GM04504 (cell line): ENCODE measurements at places on chromosomes 3 and 15.

DNA sequence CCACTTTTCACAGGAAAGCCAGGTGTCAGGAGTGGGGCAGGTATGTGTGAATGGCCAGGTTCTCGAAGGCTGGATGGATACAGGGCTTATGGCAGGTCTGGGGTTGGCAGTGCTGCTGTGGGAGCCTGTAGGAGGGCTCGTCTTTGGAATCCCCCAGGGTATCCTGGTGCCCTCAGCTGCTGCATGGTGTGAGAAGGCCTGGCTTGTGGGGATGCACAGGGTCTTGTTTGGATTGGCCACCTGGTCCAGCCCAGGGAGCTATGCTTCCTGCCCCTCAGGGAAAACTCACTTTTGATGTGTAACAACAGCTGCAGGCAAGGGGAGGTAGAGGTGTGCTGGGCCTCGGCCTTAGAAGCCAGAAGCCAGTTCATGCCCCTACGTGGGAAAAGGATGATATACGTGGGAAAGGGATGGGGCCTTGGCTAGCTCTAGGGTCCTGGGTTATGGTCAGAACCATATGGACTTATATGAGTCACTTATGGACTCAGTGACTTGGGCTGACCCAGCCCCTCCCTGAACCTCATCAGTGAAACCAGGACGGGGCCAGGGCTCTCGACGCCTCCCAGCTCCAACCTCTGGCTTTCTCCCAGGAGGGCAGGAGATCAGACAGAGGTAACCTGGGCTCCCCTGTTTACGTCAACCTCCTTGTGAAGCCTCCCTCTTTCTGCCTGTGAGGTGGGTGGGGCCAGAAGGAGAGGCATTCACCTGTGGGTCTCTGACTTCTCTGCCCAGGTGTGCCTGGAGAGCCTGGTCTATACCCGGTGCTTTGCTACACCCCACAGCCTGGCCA, 37.8 kb upstream of the CSPG4 start:
- no peak for DNase-seq

DNA sequence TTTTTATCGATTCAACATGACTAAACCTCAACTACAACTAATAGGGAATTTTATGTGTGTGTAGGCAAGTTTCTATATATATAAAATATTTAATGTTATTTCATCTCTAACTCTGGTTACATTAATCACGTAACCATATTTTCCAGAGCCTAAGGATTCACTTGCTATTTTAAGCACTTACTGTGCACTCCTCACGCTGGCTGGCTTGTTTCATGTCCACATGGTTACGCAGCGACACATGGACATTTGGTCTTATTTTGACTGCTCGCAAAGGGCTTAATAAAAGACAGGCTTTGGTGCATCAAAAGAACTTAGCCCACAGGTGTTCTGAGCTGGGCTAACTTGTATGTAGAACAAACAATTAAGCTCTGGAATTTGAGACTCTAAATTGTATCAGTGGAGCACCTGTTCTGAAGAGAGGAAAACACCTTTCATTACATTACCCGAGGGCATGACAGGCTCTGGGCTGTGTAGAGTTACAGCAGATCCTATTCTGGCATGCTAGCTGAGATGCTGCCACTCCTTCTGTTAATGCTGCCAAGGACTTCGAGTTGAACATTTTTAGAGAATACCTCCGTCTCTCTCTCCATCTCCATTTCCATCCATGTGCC, 130.0 kb upstream of the NR2F2 start:
- DNase-seq, result no peak

DNA sequence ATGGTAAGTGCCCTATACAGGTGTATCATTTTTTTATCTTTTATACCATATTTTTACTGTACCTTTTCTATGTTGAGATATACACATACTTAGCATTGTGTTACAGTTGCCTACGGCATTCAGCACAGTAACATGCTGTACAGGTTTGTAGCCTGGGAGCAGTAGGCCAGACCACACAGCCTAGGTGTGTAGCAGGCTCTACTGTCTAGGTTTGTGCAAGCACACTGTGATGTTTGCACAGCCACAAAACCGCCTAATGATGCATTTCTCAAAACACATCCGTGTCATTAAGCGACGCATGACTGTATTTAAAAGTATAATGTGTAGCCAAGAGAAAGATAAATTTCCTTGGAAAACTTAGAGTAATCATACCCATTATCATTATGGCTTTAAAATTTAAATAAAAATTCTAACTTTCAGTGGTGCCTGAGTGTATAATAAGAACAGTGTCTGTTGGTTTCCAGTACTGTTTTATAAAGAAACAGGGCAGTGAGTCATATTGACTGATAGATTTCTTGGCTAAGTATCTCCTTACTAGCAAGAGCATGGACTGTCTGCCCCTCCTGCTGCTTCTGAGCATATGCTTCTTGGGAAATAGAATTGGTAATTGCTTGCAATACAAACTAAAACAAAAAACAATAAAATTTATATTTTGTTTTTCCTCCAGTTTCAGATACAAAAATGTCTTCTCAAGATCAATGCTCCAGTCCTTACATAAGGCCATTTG, 18.3 kb downstream of the CALML4 start:
- no peak for DNase-seq

GRCh38 chr3:127817406-127817841, 4.9 kb downstream of the MGLL start:
- DNase-seq, result peak; percentile 75

- DNase-seq, result no peak
Measured at GRCh38 chr3:55597641-55598040, 110.5 kb upstream of the WNT5A start.

DNA sequence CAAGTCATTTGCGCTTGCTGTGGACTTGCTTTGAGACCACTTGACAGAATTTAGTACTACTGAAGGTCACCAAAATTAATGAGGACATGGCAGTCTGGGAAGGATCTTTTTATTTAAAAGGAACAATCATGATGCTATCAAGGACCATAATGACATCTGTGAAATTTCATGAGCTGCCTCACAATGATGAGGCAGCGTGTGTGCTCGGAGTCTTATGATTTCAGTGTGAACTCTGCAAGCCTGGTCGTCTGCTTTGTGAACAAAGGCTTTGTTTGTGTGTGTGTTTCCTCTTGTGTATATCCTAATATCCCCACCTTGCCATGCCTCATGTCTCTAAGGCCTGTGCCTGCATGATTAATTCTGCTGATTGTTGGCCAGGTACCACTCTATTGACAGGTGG, 46.7 kb downstream of the RAD54L2 start:
- DNase-seq, result no peak

DNA sequence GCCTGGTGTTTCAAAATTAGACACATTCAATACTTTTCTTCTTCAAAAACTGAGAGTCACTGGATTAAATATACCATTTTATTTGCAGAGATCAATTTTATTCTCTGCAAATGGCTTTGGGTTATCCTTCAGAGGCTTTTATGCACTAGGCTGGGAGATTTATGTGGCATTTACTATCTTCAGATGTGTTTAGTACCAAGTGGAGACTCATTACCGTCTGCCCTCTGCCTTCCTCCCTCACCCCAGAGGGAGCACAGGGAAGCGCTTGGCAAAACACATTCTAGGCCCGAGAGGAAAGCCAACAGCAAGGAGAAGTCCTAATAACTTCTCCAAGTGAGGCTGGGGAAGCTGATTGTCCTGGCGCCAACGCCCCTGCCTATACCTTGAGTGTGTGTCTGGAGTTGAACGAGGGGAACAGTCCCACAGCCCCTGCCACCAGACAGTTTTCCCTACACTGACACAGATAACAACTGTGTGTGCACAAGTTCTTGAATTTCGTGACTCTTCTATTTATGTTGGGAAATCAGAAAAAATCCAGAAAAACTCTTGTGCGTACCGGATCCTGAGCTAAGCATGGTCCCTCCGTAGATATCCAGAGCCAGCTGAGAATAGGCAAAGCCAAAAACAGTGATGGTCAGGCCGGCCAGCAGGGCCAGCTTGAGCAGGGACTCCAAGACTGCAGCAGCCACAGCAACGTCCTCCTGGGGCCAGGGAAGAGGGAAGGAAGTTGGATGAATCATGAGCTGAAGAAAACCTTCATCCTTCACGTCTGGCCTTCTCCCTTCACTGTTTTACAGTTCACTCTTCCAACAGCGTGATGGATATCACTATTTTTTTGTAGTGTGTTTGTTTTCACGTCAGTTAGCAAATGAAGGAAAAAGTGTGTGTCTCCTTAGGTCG, 26.6 kb downstream of the RFT1 start:
- DNase-seq, result no peak

GRCh38 chr15:84108728-84109127, 126.8 kb upstream of the GOLGA6L4 start:
- no peak for DNase-seq

DNA sequence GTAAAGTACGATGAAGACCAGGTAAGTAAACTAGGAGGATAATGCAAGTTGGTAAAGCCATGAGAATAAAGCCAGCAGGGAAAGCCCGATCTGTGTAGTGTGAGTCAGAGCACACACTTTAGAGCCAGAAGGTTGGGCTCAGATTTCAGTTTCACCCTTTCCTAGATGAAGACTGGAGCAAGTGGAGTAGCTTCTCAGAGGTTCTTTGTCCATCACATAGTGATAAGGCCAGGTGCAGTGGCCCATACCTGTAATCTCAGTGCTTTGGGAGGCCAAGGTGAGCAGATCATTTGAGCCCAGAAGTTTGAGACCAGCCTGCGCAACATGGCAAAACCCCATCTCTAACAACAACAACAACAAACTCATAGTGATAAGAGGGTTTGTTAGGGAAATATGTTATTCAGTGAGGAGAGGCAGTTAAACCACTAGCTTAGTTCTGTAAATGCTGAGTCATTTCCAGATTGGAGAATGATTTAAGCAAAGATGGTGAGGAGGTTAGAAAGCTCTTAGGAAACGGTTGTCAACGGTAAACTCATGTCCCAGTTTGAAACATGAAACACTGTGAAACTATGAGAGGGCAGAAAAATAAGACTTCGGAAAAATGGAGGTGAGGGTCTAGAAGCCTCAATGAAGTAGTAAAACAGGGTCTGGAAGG, 39.0 kb downstream of the IL12A start:
- DNase-seq, result peak; percentile 46

- peak; percentile 35 for DNase-seq
Measured at GRCh38 chr3:172520301-172520831, 2.9 kb downstream of the TNFSF10 start.

- no peak for DNase-seq
Measured at GRCh38 chr3:11445883-11446282, 173.7 kb downstream of the ATG7 start.

DNA sequence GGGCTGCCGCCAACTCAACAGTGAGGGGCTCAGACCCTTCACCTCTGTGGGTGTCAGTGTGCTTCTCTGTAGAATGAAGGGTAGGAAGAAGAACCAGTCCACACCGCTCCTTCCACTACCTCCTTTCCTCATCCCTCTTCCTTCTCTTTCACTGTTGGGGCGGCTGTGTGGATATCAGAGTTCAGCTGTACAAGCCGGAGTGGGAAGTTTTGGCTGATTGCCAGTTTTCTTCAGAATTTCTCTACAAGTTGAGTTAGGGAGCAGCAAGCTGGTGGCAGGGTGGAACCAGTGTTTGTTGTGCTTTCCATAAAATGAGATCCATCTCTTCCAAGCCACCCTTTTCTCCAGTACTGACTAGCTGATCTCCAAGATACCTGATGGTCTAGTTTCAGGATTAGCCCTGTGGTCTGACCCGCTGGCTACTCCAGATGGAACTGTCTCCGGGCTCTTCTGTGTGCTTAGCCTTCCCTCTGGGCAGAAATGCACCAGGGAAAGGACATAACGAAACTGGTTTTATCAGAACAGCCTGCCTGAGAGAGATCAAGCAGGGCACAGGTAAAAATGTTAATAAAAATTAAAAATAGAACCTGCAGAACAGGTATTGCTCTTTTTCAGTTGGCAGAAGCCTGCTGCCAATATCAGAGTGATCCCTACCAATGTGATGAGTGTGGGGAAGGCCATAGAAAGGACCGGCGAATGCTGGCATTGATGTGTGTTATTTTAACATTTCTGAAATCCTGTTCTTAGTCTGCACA, 169.9 kb upstream of the TSC22D2 start:
- no peak for DNase-seq

DNA sequence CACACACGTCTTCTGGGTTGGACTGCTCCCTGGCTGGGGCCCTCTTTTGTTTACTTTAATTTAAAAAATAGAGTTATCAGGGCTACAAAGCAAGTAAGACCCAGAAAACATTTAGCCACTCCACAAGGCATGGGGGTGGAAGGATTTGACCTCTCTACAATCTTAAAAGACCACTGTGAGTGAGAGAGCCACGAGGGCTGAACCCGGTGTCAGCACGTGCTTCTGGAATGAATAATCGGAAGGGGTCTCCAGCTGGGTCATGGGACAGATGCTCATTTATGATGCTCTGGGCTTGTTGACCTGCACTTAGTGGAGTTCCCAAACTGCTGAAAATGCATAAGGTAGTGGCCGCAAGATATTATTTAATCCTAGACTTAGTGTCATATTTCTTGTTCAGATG, 52.4 kb downstream of the EIF4E3 start:
- DNase-seq, result no peak

DNA sequence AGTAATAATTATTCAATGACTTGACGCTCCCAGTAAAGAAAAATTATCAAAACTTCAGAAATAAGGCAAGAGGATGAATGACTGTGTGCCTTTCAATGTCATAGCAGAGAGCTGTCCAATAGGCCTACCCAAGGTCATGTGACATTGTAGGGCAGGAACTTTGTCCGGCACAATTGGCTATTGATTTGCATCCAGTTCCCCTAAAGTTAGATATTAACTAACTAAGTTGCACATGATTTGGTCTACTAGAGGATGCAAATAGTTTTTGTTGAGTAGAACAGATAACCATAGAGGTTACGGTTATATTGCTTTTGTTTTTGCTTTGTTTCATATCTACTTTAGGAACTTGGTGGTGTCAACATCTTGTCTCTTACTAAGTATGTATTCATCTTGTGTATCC, 127.9 kb upstream of the PFN2 start:
- no peak for DNase-seq

DNA sequence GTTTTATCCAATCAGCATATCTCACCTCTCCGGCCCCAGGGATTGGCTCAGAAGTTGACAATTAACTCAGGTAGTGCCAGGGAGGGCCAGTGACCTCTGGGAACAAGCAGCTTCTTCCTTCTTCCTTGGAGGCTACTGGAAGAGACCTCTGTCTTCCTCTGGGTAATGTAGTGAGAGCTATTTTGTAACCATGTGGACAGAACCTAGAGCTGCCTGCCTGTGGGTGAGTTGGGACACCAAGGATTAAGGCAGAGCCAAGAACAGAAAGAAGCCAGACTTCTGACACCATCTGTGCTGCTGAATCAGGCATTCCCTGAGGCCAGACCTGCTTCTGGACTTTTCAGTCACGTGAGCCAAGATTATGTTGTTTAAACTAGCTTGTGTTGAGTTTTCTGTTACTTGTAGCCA, 5.9 kb upstream of the NDUFAF1 start:
- peak; percentile 56 for DNase-seq

- DNase-seq, result no peak
Measured at GRCh38 chr3:172803489-172803888, 53.0 kb downstream of the ECT2 start.

DNA sequence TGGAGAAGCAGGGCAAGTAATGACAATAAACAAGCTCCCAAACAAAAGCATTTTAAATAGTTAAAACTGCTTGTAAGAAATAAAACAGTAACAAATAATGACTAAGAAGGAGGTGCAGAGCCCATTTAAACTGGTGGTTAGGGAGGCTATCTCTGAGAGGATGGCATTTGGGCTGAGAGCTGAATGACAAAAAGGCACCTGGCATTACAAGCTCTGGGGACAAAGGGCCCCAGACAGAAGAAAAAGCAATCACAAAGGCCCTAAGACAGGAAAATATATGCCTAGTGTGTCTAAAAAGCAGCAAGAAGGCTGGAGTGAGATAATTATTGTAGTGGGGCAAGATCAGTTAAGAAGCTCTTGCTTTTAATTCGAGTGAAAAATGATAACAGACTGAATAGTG, 9.6 kb downstream of the TMEM39A start:
- DNase-seq, result no peak

GRCh38 chr15:100350434-100351226, 8.9 kb upstream of the ADAMTS17 start:
- DNase-seq, result no peak

GRCh38 chr15:51132384-51133139, 37.9 kb upstream of the TNFAIP8L3 start:
- peak; percentile 78 for DNase-seq
